ENCODE measurements at places on chromosomes 4 and X.

DNA sequence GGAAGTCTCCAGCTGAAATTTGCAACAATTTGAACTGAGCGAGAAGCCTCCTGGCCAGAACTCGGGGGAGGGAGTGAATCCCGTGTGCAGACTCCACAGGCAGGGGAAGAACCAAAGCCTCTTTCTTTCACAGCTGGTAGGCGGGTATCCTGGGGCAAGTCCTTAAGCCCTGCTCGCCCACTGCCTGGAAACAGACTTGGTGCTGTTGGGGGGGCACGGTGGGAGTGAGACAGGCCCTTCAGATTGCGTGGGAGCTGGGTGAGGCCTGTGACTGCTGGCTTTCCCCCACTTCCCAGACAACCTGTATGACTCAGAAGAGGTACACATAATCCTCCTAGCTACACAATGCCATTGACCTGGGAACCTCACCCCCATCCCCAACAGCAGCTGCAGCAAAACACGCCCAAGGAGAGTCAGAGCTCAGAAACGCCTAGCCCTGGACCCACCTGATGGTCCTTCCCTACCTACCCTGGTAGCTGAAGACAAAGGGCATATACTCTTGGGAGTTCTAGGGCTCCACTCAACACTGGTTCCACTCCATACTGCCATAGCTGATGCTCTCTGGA, 22.4 kb upstream of the RLIM start:
- no peak for DNase-seq

- no peak for DNase-seq
Observed at GRCh38 chrX:31139961-31140360, 68.1 kb upstream of the FTHL17 start.

DNA sequence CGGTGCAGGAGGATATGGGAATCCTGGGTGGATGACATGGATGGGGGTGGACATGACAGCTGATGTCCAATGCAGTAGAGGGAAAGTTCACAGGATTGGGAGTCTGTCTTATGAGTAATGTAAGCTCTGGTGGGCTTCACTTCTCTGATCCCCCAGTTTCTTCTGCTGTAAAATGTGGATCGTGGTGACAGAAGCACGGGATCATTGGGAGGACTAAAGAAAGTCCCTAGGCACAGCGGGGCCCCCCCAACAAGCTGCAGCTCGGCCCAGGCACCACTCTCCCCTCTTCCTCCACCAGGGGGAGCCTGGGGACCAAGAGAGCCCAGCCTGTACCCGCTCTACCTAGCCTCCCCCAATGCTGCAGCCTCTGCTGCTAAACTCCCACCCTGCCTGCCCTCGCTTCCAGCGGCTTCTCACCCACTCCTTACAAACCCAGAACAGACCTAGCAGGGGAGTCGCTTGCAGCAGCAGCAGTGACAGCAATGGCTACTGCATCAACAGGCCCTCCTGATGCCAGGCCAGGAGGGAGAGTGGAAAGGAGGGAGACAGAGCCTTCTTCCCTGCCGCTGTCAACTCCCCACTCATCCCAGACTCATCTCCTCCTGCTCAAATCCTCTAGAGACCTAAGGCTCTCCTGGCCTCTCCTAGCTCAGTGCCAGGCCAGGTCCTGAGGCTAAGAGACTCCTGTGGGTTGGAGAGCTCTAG, 36.1 kb upstream of the IQSEC2 start:
- peak; percentile 68 for DNase-seq

DNA sequence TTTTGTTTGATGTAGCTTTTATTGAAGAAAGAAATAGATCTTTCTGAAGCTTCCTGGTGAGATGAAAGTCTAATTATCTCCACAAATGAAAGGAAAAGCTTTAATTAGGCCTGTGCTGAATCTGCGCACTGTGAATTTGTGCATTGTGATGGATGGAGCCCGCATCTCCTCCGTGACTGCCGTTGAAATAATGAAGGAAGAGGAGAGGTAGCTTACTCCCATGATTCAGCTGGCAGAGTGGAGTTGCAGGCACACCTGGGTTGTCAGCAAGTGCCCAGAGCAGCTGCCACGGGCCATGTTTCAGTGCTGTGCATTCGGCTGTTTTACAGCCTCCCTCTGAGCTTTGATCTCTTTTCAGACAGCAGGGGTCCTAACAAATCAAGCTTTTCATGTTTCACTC, 735.3 kb upstream of the TENM3 start:
- no peak for DNase-seq

DNA sequence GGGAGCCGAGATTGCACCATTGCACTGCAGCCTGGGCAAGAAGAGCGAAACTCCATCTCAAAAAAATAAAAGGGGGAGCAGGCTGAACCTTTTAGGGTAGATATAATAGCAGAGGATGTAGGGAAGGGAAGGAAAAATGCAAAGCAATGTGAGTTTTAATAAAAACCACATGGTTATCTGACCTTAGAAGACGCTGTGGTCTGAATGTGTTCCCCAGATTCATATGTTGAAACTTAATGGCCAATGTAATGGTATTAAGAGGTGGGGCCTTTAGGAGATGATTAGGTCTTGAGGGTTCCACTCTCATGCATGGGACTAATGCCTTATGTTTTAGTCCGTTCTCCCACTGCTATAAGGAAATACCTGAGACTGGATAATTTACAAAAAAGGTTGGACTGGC, 114.1 kb upstream of the STX18 start:
- no peak for DNase-seq

DNA sequence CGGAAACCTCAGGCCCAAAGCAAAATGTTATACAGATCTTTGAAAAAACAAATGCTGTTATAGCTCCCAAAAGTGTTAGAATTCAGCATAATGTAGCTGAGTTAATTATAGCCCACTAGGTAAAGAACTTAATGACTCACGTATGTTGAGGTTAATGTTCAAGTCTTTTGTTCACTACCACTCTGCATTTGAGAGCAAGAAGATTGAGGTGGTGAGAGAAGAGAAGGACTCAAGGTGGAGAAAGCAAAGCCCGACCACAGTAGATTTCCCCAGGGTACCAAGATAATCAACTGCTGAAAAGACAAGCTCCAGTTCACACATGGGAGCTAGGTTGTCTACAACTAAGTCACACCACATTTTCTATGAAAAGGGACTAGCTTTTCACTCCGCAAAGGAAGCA, 480.2 kb downstream of the DTHD1 start:
- no peak for DNase-seq

- no peak for DNase-seq
Observed at GRCh38 chrX:48839686-48840085, 4.3 kb upstream of the PCSK1N start.

DNA sequence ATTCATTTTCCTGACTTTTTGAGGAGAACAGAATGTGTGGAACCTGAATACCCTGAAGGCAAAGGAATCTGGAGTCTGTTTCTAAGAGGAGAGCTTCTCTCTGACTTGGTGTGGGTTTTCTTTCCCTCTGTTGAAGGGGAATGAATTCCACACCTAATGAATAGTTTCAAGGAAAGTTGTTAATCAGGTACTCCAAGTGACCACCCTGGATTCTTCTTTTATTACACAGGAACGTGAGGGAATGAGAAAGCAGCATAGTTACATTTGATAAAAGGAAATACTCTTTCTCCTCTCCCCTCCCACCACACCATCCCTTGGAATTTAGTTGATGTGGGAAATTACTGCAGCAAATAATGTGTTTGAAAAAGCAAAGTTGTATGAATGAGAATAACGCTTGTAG, 29.7 kb downstream of the SLIT2 start:
- DNase-seq, result no peak

GRCh38 chr4:61149278-61149677, 50.8 kb upstream of the ADGRL3 start:
- DNase-seq, result no peak

GRCh38 chr4:36004204-36004851, 240.0 kb downstream of the ARAP2 start:
- no peak for DNase-seq

GRCh38 chrX:10620121-10620699, at the start of gene MID1:
MID1 (minus strand) TSS chrX:10620585; CDS start chrX:10567547, 53,038 bp downstream.
- DNase-seq, result no peak

- DNase-seq, result no peak
Observed at GRCh38 chr4:1244081-1244977, 4.6 kb downstream of the CTBP1 start.

DNA sequence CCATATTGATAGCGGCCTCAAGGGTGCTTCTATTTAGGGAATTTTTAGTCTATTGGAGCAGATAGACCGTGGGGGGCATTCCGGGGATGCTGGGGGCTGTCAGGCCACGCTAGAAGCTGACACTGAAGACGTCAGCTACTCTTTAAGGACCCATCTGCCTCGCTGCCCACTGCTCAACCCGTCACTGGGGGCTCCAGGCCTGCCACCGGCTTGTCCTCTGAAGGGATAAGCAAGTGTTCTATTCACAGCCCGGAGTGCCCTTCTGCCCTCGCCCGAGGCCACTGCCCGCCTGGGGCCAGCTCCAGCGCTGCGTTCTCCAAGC, 679 bp upstream of the MSL3 start:
- DNase-seq, result no peak

DNA sequence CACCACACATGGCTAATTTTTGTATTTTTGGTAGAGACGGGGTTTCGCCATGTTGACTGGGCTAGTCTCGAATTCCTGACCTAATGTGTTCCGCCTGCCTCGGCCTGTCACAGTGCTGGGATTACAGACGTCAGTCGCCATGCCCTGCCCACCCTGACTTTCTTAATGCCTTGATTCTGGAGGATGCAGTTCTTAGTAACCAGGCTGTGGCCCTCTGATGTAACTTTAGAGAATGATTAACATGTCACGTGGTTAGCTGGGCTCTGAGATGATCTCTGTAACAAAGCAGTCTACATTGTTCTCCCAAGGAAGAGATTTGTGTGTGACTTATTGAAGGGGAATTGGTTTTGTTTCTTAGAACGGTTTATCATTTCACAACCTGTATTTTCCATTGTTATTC, 30.6 kb downstream of the ANK2 start:
- no peak for DNase-seq

- no peak for DNase-seq
Observed at GRCh38 chr4:56060036-56060435, 111.3 kb downstream of the CEP135 start.

DNA sequence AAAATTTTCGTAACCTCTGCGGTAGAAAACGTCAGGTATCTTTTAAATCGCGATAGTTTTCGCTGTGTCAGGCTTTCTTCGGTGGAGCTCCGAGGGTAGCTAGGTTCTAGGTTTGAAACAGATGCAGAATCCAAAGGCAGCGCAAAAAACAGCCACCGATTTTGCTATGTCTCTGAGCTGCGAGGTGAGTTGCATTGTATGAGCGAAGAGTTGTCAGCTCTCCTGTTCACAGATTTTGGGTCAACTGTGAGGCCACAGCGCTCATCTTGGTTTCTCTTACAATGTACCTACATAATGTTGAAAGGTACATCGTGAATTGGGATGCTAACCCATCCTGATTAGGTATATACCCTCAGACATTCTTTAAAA, 486 bp downstream of the CLCN3 start:
- DNase-seq, result no peak

DNA sequence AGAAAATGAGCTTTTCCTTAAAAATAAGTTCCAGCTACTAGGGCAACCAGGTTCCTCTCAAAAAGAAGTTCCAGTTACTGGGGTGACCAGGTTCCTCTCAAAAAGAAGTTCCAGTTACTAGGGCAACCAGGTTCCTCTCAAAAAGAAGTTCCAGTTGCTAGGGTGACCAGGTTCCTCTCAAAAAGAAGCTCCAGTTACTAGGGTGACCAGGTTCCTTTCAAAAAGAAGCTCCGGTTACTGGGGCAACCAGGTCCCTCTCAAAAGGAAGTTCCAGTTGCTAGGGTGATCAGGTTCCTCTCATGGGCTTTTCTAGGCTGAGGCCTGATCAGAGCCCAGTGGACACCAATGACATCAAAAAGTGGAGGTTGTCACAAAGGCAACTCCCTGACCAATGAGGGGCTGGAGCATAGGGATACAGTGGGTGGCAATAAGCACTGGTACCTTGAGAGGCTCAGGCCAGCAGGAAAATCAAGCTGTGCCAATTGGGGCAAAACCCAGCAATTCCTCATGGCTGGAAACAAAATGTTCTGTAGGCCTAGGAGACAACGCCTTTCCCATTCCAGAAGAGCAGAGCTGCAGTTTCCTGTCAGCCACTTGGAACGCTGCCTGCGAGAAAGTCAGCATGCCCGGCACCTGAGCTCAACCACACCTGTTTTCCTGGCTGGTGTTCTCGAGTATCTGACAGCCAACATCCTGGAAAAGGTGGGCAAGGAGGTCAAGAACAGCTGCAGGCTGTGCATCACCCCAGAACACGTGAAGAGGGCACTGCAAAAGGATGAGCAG, 12.3 kb upstream of the SYTL5 start:
- DNase-seq, result no peak

DNA sequence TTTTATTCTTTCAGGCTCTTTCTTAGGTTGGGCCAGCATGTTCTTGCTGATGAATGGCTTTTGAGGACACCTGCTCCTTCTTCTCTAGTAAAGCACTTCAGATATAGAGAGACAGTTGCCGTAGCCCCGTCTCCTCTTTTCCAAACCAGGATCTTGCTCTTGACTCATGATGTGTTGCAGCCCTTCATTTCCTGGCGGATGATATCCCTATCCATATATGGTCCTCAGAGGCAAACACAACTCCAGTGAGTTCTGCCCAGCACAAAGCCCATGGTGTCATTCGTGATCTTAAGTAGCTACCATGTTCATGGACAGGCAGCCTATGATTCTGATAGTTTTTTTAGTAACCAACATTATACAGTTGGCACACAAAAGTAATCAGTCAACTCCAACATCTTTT, 59.8 kb upstream of the ACSL1 start:
- DNase-seq, result no peak

DNA sequence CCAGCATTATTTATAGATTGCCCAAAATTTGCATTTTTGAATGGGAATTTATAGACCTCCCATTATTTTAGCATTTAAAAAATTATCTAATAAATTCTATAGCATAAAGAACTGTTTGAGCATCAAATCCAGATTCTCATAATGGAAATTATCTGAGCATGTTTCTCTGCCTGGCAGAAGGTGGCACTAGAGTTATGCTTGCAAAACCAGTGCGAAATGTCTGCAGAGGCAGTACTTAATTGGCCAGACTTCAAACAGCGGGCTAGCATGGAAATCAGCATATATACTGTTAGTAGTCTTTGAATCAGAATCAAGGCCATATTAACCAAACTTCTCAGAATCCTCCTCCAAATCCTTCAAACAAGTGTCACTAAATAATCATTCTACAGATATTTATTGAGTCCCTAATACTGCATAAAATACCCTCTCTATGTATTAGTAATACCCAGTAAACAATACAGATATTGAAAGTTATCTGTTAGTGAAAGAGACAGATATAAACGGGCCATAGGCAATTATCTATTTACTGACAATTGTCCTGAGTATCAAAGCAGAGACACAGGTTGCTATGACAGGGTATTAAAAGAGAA, 78.7 kb upstream of the DCLK2 start:
- DNase-seq, result no peak

GRCh38 chr4:108483079-108483478, 137.3 kb upstream of the RPL34 start:
- DNase-seq, result no peak

GRCh38 chrX:115957862-115958490, 212.6 kb upstream of the AGTR2 start:
- DNase-seq, result no peak

- DNase-seq, result no peak
Observed at GRCh38 chrX:48569958-48570357, 4.3 kb upstream of the RBM3 start.

- DNase-seq, result no peak
Observed at GRCh38 chr4:3098346-3098745, 23.9 kb downstream of the HTT start.

All from activated naive CD4-positive, alpha-beta T cell (primary cell).